ENCODE measurements at places on chromosomes 11 and 22. TPM values are rescaled to one million over a fixed set of nuclear protein-coding genes. Genes with fewer than 3 reads are reported as not detected.

The APOA5 gene
- total RNA-seq: not detected

The OR2AG2 gene
- total RNA-seq: not detected

The GRAP2 gene
- 0.02 TPM for total RNA-seq

The LDHAL6A gene
- total RNA-seq: not detected

The APOBEC3G gene
- 0.95 TPM for total RNA-seq

The INPP5J gene
- 0.35 TPM for total RNA-seq

The PIH1D2 gene
- 1.8 TPM for total RNA-seq

The KDM4E gene
- total RNA-seq: not detected

The ATF4 gene
- total RNA-seq: 816 TPM

The PKNOX2 gene
- total RNA-seq: not detected

The NFAM1 gene
- not detected for total RNA-seq

The GAB4 gene
- not detected for total RNA-seq

The TMPRSS4 gene
- total RNA-seq: not detected

The ZBTB16 gene
- total RNA-seq: not detected

The DDX25 gene
- total RNA-seq: not detected

The C22orf15 gene
- not detected for total RNA-seq

The TMX2 gene
- 124 TPM for total RNA-seq

The PLA2G3 gene
- not detected for total RNA-seq

The MRGPRX3 gene
- total RNA-seq: 0.23 TPM

The TIRAP gene
- 10.6 TPM for total RNA-seq

The MS4A1 gene
- total RNA-seq: not detected

The CBLIF gene
- total RNA-seq: not detected

The ASPHD2 gene
- total RNA-seq: 0.77 TPM

The FDXACB1 gene
- total RNA-seq: 3.1 TPM

The DUSP8 gene
- 3.1 TPM for total RNA-seq

The KCNA4 gene
- total RNA-seq: not detected

The FGF4 gene
- not detected for total RNA-seq

The CRYBB3 gene
- total RNA-seq: not detected

The SYT7 gene
- total RNA-seq: 0.47 TPM

The VSIG10L2 gene
- not detected for total RNA-seq

The INS gene
- total RNA-seq: not detected

The OLFML1 gene
- 0.05 TPM for total RNA-seq

The GGTLC2 gene
- total RNA-seq: not detected
